ENCODE measurements at places on chromosomes 1 and 21.

- peak; percentile 30 for DNase-seq
These were observed 25.9 kb upstream of the DNAJC11 start for GRCh38 chr1:6727535-6727934.

- DNase-seq, result no peak
These were observed 68.4 kb downstream of the ST6GALNAC3 start for GRCh38 chr1:76142771-76143540.

DNA sequence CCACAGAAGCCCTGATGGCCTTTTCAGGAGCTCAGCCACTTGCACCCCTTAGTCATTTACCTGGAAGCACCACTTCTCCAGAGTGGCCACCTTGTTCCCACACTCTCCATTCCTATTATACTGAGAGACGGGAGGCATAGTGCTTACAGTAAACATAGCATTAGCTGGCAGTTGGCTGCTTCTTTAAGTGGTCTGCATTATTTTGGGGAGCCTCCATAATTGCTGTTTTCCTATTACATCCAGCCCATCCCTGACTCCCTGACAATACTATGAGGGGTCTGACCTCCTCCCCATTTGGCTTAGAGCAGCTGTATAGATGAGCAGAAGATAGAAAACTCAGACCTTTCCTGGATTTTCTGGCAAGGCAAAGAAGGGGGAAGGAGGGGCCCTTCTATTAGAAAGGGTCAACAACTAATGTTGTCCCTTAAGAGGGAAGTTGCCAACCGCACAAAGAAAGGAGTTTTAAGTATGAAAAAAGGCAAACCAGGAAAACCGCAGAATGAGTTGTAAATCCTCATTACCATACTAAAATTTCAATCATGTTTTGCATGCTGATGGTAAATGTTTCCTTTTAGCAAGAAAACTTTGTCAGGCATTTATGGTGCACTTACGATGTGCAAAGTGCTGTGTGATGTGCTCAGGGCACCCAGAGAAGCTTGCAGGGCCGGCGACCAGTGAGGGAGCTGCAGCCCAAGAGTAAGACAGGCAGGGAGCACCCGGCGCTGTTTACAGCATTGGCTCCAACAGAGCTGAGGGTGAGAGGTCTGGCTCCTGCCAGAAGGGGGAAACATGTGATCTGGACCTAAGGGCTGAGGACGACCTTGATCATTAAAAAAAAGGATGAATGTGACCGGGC, 167.3 kb downstream of the ZZZ3 start:
- DNase-seq, result no peak

GRCh38 chr1:110089561-110090275, 19.2 kb upstream of the ALX3 start:
- DNase-seq, result no peak

- DNase-seq, result no peak
These were observed 165.1 kb downstream of the SLC45A1 start for GRCh38 chr1:8482979-8483381.

GRCh38 chr1:47781171-47781959, 215.8 kb downstream of the TRABD2B start:
- no peak for DNase-seq

DNA sequence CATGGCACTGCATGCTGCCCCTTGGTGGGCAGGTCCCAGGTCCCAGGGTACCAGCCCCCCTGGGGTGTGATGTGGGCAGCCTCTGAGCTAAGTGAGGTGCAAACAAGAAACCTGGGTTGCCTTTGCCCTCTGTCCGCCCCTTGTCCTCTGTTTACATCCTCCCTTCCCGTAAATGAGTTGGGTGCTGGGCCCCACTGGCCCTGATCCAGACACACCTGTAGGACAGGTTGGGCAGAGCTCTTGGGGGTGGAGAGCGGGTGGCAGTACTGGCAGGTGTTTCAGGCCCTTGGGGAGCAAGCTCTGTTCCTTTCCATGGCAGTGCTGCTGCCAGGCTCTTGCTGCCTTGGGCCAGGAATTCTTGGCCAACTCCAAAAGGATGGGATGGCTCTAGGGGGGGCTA, 35.8 kb downstream of the ELF3 start:
- DNase-seq, result no peak

DNA sequence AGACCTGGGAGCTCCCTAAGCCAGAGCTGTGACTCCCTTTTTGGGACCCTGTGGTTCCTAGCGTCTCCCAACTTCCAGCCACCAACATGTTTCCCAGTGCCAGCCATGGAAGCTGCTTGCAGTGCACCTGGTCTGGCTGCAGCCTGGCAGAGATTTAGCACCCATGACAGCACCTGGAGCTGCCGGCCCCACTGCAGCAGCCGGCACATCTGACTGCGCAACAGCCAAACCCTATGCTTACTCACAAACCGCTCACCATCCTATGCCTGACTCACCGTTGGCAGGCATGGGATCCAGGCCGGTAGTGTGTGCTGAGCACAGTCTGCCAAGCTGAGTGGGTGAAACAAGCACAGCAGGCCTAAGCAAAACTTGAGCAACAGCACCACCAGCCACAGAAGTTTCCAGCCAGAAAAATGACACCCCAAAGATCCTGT, 435.9 kb upstream of the PRMT6 start:
- peak; percentile 75 for DNase-seq

GRCh38 chr1:155473151-155473821, 89.3 kb downstream of the ASH1L start:
- no peak for DNase-seq

GRCh38 chr1:156648951-156649350, 7.0 kb downstream of the BCAN start:
- no peak for DNase-seq
